ENCODE measurements at places on chromosomes 1 and 21.

DNA sequence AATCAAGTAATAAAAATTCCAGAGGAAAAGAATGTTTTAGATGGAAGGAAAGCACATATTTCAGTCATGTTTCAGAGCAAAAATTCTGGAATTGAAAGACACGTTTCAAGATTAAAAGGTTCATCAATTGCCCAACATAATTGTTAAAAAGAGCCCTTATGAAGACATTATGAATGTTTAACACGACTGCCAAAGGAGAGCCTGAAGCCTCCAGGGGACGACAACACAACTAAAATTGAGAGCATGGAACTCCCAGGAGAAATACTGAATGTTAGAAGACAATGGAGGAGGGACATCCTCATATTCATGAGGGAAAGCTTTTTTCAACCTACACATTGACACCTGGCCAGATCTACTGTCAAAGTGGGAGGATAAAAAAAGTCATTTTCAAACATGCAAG, 16.0 kb downstream of the OR2T11 start:
- peak; percentile 71 for DNase-seq

DNA sequence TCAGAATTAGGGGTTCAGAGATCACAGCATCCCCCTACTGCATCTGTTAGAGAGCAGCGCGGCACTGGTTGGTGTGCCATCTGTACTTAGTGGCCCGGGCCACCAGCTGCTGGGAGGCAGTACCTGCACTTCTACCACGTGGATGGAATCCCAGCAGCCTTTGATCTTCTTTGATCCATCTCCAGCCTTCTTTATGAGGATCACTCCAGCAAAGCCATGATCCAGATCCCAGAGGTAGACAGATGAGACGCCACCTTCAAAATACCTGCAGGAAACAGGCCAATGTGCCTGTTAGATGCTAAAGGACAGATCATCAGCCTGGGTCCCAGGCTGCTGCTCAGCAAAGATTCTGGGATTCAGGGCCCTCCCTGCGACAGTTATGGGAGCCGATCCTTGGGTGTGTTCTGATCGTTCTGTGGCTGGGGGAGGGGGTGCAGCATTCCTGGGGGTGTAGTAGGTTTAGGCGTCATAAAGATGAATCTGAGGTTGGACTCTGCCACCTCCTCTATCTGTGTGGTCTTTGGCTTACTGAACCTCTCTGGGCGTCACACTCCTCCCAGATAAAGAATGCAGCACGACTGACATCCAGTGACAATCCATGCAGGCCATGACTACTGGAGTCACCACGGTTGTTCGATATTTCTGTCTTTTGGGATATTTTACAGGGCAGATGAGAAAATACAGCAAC, 45.3 kb downstream of the SLC66A1 start:
- no peak for DNase-seq

DNA sequence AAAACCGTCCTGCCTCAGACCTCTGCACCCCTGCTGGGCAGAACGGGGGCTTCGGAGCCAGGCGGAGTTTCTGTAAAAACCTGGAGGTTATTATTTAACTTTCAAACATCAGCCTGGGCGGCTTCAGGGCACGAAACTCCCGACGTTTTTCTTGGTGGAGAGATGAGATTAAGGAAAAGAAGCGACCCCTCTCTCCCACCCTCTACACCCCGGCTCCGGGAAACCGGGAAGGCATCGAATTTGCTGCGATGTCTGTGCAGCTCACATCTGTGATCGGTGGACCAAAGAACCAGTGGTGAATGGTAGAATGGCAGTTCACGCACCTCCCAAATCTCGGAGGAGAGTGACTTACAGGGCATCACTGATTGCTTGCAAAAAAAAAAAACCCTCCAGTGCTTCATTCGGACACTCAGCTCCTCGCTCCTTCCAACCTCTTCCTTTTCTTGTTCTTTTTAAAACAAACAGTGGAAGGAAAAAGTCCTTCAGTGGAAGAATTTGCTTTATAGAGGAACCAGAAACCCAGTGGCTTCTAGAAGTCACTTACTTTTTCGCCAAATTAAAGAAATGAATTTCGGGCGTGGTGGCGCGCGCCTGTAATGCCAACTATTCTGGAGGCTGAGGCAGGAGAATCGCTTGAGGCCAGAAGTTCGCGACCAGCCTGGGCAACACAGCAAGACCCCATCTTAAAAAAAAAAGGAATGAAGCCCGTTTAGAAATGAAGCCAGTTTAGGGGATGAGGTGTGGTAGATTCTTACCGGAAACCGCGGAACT, 884 bp downstream of the PHACTR4 start:
- no peak for DNase-seq

- no peak for DNase-seq
Measured at GRCh38 chr1:110136911-110137310, 13.4 kb upstream of the SLC6A17 start.

DNA sequence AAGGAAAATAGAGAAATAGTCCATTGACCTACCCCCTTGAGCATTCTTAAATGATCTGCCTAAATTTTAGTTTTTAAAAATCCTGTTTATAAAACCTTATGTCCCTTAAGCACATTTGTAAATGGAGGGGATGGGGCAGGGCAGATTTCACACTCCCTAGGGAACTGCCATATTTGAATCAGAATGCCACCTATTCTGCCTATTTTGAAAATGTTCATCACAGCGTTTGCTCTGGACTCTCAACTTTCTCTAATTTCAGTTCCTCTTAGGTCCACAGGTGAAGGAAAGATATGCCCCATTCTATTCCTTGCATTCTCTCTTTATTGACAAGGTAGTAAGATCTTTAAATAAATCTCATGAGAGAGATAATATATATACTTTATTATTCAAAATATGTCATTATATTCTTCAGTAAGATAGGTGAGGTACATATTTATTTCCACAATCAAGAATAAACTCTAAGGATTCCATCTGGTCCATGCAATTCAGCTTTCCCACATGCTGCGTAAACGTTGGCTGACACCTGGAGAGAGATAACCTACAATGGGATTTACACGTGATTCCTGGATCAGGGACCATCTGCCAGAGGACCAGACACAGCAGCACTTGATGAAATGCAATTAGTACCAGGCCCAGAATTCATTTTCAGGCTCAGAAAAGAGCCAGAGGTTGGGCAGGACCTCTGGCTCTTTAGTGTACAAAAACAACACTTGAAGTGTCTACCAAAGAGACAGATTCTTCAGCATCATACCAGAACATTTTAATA, 1.2 kb upstream of the LPGAT1 start:
- no peak for DNase-seq

Measured in activated CD8-positive, alpha-beta memory T cell treated with anti-CD3 and anti-CD28 coated beads, Interleukin-2, amount 50 U/mL, for 48 hours (primary cell).